Stimulated activated CD4-positive, alpha-beta T cell treated with anti-CD3 and anti-CD28 coated beads, Interleukin-4, amount 100 ng/mL, for 24 hours (primary cell): ENCODE measurements at places on chromosomes 1 and 21.

DNA sequence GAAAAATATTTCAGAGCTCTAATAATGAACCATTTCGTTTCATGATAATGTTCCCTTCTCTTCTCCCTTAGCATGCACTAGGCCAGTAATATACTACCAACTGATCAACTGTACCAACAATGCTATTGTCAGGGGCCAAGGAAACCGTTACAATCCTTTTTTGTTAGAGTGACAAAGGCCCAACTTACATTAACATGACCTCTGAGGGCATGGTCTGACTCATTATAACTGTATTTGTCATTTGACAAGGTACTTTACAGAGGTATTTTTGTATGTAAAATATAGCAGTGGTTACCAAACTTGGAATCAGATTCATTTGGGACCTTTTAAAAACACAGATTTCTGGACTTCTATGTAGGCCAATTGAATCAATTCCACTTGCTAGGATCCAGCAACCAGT lies 102.6 kb upstream of the RRP15 start:
- no peak for DNase-seq

DNA sequence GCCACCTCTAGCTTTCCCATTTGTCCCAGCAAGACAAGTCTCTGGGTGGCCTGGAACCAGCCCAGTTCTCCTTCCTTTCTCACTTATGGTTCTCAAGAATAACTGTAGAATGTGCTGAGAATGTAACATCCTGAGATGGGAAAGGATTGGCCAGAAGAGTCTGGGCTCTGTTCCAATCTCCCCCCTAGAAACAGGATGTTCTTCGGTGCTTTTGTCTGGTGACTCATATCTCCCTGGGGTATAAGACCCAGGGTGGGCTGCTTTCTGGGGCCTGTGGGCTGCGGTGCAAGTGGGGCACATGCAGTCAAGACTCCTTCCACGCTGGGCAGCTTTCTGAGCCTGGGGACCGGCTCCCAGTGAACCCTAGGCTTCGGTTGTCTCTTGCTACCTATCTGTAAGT lies 251.2 kb upstream of the POU3F1 start:
- DNase-seq: no peak

- DNase-seq: no peak
Measured at GRCh38 chr1:107871687-107872395, 93.1 kb downstream of the VAV3 start.

DNA sequence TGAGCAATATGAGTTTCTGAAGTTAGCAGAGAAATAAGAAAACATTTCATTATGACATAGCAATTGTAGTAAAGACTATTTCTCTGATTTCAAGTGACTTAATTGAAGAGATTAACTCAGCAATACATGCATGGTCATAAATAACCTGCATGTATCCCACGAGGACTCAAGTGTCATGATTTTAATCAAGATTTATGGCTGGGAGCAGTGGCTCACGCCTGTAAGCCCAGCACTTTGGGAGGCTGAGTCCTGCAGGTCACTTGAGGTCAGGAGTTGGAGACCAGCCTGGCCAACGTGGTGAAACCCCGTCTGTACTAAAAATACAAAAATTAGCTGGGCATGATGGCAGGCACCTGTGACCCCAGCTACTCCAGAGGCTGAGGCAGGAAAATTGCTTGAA lies 311.9 kb upstream of the PLD5 start:
- no peak for DNase-seq

- no peak for DNase-seq
Measured at GRCh38 chr1:117815926-117816325, 113.5 kb downstream of the GDAP2 start.

DNA sequence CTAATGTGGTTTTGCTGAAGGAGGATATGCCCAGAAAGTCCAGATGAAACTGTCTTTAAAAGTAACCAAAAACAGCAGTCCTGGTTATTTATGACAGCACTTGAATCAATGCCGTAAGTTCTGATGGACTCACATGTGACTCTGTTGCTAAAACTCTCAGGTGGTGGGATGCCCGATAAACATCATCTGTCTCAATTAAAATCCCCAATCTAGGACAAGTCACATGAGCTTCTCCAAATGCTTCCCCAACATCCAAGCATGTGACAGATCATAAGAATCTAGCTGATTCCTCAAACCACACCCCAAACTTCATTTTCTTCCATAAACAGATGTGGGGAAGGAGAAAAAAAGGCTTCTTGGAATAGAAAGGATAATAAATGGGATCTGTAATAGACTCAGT lies 786 bp upstream of the CTSK start:
- DNase-seq: no peak

- DNase-seq: no peak
Measured at GRCh38 chr1:160411271-160412027, 11.1 kb downstream of the VANGL2 start.

DNA sequence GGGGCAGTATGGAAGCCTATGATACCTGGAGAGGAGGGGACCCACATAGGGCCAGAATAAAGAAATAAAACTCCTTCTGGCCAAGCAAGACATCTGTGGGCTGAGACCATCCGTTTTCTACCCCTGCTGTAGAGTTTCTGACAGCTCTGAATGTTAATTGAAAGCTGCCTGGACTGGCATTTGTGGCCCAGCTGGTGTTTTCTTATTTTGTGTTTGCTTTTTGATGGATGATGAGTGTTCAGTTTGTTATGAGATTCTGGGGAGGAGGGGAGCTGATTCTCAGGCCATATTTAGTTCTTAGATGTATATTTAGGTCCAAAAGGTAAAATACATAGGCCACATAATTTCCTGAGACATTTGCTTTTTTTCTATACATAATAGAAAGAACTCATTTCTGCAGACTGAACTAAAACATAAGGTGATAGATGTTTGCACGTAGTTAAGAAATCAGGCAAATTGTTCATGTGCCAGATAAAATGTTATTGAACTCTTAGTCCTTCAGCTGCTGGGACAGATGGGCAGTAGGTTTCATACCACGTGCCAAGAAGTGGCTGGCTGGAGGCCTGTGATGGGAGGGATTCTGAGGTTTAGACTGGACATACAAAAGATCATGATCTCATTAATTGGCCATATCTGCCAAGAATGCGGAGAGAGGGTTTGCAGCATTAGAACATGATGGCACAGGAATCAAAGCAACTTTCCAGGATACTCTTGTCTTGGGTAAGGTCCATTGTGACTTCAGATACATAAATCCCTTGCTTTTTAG lies 54.1 kb downstream of the DSCAM start:
- DNase-seq: no peak

DNA sequence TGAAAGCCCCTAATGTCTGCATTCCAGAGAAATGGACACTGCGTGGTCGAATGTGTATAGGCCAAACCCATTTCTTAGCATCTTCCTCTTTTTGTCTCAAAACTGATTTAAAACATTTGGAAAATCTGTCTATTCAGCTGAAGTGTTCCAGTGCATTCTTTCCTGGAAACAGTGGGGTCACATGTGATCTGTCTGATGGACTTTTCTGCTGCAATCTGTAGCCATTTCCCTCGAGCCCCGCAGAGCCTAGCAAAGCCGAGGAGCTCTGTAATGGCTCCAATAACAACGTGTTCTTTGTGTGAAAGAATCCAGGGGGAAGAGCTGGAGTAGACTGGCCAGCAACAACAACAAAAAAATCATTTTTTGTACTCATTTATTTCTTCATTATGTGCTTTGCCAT lies 329.3 kb downstream of the BARHL2 start:
- no peak for DNase-seq

DNA sequence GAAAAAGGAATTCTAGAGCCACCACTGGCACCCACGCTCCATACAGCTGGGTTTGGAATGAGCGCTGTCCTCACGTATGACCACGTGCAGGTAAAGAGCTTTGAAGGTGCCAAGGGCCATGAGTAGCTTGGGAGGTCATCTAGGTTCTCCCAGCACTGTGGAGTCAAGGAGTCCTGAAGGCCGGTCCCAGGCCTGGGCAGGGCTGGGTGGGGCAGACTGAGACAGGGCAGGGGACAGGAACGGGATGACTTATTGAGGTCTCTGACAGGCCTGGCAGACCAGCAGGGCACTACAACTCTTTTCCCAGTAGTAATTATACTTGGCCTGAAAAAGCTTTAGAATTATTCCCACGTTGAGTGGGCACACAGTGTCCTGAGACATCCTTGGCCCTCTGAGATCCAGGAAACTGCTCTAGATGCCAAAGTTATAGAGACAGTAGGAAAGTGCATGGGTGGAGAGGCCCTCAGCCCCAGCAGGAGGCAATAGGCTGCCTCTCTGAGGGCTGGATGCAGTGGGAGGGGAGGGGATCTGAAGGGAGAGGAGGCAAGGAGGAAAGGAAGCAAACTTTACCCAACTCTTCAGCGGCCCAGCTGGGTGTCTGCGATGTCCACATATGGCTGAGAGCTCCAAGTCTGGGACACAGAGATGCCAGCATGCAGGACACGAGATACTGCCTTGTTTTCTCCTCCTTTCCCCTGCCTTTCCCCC lies 1.8 kb upstream of the CDA start:
- DNase-seq: no peak

GRCh38 chr1:58946390-58946789 lies 162.5 kb upstream of the JUN start:
- DNase-seq: no peak

GRCh38 chr1:155474146-155474545 lies 88.5 kb downstream of the ASH1L start:
- DNase-seq: no peak

GRCh38 chr1:181317261-181317930 lies 165.9 kb upstream of the CACNA1E start:
- DNase-seq: no peak

DNA sequence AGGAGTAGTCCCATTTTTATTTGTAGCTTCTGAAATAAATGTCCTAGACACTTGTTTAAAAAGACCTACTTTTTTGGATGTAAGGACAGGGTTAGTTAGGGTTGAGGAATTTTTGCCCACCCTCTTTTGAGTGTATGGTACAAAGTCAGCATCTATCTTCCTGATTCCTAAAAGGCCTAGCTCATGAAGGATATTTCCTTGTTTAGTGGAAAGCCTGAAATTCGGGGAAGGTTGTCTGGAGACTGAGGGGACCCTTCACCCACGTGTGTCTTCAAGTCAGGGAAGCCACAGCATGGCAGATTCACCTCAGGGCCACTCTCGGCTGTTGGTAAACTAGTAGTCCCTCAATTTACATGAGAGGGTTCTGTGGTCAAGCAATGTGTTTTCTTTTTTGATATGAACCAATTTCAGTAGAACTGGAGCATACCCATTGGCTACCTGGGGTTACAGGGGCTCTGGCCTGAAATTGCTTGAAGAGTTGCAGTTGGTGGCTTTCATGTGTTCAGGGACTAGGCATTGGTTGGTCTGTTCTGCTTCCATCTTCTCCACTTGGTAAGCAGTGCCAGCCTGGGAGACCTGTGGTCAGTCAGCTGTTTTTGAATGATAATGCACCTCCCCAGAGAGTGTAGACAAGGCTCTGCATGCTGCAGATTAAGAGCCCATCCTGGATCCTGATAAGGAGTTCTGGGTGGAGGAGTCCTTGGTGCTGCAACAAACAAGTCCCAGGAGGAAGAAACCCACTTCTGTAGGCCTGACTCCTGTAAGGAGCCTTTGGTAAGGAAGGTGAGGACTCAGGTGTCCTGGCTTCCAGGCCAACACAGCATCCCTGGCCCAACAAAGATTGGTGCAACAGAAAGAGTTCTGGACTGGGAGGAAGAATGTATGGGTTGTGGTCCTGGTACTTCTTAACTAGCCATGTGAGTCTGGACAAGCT lies 6.3 kb downstream of the BTG2 start:
- DNase-seq: no peak

GRCh38 chr21:35351434-35351833 lies 302.3 kb upstream of the RUNX1 start:
- no peak for DNase-seq

DNA sequence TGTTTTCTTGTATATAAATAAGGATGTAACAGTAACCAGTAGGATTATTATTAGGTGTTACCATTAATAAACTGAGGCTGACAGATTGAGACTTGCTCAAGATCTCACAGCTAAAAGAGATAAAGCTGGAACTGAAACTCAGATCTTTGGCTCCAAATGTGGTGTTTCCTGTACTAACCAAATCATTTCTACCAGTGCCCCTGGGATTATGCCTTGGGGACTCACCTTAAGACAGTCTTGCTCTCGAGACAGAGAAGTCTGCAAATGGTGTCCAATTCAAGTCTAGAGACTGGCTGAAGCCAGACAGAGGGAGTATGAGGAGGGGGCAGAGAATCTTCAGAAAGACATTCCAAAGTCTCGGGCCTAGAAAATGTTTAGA lies 593 bp upstream of the CD53 start:
- no peak for DNase-seq
